ENCODE measurements at places on chromosomes 2 and 18.

DNA sequence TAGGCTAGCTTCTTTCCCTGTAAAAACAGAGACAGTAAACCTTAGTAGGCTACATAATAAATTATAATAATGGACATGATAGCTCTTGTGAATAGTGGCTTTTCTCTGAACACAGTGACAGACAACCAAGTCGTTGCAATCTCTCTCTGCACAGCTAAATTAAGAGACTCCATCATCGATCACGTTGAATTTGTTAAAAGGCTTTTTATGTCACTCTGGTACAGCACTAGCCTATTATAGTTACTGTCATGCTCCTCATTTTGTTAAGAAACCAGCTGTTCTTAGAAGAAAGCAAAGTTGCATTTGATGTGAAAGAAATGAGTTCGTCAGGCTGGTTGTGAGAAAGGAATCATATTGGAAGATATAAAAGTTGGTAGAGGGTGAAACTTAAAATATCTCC is 50.3 kb upstream of the ARHGAP28 start:
- no peak for DNase-seq

DNA sequence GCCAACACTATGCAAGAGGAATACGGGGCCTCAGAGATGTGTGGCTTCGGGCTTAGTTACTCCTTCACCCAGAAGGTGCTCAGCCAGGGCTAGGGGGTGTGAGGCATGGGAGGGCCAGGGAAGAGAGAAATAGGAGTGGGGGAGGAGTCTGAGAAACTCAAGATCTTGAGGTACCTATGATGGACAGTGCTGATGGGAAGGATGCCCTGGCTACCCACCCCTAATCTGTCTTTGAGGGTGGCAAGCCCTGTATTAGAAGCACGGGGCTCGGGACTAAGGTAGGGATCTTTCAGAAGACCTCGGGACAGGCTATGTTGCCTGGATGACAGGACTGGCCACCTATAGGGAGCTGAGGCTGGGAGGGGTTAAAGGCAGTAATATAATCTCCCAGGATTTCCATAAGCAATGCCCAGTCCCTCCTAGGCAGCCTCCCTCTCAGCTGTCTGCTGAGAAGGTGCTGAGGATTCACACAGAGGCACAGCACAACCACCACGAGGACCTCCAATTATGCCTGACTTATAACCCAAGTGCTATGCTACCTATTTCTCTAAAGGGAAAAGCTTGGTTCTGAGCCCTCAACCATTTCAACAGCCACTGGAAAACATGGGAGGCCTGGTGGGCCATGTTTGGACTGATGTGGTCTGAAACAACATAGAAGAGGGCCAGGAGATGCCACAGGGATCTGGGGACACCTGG is 23.3 kb downstream of the MTHFD2 start:
- no peak for DNase-seq

GRCh38 chr2:31312898-31313297 is 78.9 kb downstream of the EHD3 start:
- DNase-seq = no peak

GRCh38 chr2:239388236-239389151 is 12.3 kb downstream of the HDAC4 start:
- DNase-seq = no peak

GRCh38 chr2:217282531-217282930 is 422.7 kb upstream of the TNP1 start:
- no peak for DNase-seq

DNA sequence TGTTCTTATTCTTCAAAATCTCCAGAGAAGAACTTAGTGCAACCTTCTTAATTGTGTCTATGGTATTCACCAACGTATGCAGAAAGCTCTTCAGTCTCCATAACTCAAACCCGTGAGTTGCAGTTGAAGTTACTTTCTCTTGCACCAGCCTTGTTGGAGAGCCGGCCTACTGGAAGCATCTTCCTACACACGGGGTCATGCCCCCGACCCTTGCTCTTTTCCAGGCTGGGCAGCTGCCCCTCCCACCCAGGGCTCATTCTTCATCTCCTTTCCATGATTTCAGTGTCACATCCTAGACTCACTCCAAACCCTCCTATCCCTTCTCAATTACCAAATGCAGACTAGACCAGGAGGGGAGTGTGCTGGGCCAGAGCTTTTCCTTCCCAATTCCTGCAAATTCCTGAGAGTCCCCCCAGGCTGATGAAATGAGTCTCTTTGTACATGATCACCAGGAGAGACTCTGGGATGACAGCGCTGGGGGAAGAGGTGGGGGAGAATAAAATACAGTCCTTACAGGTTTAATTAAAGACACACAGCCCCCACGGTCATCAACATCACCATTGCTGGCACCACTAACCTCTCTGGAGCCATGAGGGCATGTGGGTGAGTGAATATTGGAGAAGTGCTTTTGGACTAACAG is 75.3 kb downstream of the COLEC12 start:
- no peak for DNase-seq

DNA sequence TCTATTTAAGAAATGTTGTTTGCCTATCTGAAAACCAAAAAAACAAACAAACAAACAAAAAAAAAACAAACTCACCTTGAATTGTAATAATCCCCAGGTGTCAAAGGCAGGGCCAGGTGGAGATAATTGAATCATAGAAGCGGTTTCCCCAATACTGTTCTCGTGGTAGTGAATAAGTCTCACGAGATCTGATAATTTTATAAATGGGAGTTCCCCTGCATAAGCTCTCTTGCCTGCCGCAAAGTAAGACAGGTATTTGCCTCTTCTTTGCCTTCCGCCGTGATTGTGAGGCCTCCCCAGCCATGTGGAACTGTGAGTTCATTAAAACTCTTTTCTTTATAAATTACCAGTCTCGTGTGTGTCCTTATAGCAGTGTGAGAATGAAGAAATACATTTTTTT is 1180.7 kb upstream of the CRIM1 start:
- DNase-seq = no peak

DNA sequence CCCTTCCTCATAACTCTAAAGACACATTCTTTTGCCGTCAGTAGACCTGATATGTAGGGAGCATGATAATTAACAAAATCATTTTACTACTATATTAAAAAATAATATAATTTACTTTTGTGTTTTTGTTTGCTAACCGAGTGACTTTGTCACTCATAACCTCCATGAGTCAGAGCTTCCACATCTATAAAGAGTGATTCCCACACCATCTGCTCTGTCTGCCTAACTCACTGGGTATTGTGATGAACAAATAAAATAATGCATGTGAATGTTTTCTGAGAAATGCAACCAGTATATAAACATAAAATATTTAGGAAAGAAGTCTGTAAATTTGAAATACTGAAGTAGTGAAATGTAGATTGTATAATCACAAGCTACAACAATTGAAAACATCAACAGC is 123.4 kb upstream of the DSEL start:
- no peak for DNase-seq

GRCh38 chr2:227025510-227025909 is 138.5 kb downstream of the COL4A4 start:
- no peak for DNase-seq

GRCh38 chr2:71101656-71102055 is 28.4 kb downstream of the MCEE start:
- DNase-seq = no peak

- DNase-seq = no peak
Observed at GRCh38 chr2:118665784-118666529, 181.5 kb downstream of the EN1 start.

DNA sequence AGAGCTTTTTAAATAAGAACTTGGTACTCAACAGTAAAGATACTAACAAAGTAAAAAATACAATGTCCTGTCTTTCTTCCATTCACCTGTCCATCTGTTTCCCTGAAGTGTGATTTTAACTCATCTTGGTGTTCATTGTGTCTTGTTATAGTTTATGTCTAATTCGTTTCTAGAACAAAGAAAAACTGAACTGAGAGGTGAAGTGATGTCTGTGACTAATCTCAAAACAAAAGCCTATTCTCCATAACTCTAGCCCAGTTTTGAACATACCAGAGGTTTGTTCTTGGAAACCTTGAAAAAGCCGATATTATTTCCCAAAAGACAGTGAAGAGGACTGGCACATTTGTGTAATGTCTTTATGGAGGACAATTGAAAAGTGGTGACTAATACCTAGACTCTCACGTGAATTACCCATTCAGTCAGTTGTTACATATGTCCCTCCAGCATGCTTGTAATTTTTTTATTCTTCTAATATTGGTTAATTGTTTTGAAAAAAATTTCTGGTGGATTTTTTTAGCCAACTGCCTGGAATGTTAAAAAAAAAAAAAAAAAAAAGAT is 725.8 kb downstream of the SATB2 start:
- no peak for DNase-seq

DNA sequence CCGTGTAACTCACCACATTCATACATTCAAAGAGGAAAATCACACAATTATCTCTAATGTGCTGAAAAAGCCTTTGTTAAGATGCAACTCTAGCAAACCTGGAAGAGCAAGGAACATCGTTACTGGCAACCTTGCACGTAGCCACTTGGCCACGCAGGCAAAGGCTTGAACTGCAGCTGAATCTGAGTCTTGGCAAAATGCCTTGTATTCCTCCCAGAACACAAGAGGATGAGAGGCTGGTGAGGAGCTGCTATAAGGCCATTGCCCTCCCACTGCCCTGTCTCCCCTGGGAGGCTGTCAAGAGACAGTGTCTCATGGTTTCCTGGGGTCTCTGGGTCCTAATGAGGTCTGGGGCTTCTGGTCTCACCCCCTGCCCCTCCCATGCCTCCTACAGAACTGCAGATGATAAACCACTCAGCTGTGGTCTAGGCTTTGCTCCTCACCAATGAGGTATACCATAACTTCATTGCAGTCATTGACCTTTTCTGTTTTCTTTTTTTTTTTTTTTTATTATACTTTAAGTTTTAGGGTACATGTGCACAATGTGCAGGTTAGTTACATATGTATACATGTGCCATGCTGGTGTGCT is 141.4 kb downstream of the SPP2 start:
- DNase-seq = no peak

DNA sequence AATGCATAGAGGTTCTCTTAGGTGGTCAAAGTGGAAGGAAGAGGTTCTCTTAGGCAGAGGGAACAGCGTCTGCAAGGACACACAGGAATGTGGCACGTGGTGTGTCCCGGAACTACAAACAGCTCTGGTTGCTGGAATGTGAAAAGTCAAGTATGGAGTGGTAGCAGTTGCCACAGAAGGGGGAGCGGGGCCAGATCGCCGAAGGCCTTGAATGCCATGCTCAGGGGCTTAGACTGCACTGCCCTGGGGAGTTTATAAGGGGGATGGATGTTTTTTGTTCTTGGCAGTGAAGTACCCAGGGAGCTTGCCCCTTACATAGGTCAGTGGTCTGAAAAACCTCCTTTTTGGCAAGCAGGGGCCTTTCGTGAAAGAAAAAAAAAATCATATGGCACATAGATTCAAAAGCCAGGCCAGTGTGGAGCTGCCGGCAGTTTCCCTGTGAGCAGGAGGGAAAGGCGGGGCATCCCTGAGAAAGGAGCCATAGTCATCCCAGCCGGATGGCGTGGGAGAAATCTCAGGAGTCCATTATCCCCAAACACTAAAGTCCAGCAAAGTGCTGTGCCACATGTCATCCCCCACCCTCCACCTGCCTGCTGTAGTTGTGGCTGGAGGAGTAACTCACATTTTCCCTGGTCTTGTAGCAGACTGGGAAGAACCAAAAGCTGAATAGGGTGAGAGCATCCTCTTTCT is 45.4 kb downstream of the GORASP2 start:
- DNase-seq = no peak

- DNase-seq = no peak
Observed at GRCh38 chr18:5840547-5840946, 54.8 kb downstream of the TMEM200C start.

GRCh38 chr2:98027538-98027937 is 31.8 kb upstream of the TMEM131 start:
- DNase-seq = no peak

GRCh38 chr2:224410946-224411561 is 9.1 kb upstream of the FAM124B start:
- DNase-seq = no peak

GRCh38 chr2:160425434-160426151 is 68.0 kb downstream of the RBMS1 start:
- DNase-seq = no peak

- DNase-seq = no peak
Observed at GRCh38 chr2:136363900-136364299, 246.0 kb upstream of the CXCR4 start.

- no peak for DNase-seq
Observed at GRCh38 chr2:213958086-213958485, 452.8 kb upstream of the VWC2L start.

DNA sequence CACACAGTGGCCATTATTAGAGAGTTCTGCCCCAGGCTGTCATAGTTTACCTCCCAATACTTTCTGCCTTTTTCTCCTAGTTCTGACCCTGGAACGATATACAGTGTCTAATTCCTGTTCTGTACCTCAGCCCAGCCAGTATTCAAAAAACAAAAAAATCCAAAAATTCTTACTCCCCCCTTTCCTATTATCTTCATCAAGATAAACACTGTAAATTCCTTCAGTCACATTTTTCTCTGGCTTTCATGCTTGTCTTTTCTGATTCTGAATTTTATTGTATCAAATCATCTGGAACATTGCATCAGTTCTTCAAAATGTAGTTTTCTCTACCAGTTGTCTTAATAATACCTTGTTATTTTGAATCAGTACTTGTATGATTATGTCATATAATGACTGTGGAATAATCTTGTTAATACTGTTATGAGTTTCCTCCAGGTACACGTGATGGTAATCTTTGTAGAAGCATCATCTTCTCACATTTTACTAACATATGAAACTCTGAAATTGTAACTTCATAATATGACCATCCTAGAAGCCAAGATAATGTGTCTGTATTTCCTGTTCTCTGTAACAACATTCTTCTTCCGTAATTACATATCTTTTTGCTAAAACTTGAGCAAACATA is 79.0 kb upstream of the NOSTRIN start:
- no peak for DNase-seq

GRCh38 chr2:10097352-10098148 is 17.3 kb upstream of the CYS1 start:
- peak; percentile 42 for DNase-seq

DNA sequence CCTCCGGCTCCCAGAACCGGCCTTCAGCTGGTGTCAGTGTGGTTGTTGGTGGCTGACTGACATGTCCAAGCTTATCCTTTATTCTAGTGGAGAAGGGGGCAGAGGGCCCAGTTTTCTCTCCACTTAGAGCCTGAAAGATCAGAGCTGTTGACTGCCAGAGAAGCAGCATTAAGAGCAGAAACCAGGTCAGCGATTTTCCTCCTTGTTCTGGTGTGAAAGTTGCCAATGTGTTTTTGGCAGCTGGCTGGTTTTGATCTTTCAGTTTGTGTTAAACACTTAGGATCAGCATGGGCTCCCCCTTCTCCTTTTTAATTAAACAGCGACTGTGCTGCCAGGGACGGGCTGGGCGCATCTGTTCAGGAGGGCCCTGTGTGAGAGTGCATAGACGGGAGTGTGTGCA is 100.9 kb downstream of the ASAP2 start:
- DNase-seq = no peak

Measured in CD4-positive, alpha-beta T cell treated with Interleukin-4 for 1 hour (primary cell).